Activated CD4-positive, alpha-beta T cell treated with anti-CD3 and anti-CD28 coated beads, Interleukin-2, amount 50 U/mL, for 16 hours (primary cell): ENCODE measurements at places on chromosomes 1 and 21.

GRCh38 chr1:67338642-67339041, 31.0 kb downstream of the IL12RB2 start:
- peak; percentile 35 for DNase-seq

DNA sequence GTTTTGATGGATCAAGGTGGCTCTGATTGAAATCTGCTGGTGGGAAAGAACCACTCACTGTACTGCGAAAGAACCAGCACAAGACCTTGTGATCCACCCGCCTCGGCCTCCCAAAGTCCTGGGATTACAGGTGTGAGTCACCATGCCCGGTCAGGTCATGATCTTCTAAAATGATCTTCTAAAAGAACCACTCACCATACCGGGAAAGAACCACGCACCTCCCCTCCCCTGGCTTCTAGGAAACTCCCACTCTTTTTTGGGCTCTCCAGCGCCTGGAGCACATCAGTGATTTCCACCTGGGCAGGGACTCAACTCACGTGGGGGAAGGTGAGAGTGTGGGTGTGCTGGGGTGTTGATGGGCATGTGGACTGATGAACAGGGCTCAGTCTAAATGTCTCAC, 7.9 kb upstream of the RAB7B start:
- DNase-seq, result peak; percentile 10

DNA sequence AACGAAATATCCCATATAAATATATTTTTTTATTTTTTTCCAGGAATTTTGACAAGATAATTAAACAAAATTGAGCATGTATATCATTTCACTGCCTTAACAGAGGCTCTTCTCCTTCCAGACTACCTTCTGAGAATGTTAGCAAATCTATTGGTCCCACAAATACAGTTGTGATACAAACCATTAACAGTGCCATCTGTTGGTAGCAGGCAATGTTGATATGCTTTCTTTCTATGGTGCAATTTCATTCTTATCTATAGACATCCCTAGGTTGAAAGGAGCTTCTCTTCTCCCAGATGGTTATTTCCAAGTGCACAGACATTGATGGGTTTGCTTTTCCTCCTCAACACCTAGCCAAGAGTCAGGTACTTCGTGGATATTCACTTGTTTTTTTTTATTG, 303.6 kb downstream of the USH2A start:
- no peak for DNase-seq

DNA sequence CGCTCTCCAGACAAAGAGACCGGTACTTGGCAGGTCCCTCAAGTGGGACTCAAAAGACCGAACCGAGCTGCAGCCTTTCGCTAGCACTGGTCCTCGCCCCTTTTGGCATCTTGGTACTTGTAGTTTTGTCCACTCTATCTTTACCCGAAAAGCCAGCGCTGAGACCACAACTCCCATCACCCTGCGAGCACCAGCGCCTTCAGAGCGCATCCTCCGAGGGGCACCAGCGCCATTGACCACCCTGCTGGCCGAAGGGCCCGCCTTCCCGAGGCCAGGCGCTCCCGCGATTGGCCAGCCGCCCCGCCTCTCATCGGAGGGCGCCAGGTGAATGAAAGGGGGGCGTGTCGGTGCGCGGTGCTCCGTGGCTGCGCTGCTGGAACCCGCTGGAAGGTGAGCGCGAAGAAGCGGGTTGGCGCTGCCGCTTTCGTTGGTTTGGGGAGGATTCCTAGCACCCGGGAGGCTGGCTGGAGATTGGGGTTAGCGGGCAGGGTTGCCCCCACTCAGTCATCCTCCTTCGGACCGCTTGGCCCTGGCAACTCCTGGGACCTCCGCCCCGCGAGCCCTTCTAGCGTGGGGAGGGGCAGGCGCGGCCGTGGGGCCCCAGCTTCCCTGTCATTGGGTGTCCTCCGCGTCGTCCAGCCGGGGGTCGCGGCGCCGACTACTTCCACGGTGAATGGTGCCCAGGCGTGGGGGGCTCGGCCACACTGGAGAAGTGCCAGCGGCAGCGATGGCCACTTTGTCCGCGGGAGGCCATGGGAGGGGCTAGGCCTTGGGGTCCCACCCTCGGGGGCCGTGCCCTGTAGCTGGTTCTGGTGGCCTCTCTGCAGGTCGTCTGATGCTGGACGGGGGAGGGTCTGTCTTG, at the start of gene ZBTB8B:
TSS of gene ZBTB8B (plus strand) at position 357 of the 862 bp plus-strand sequence. CDS start 5,553 bp downstream, outside the sequence.
- DNase-seq, result peak; percentile 14

GRCh38 chr1:220699044-220699443, 8.9 kb downstream of the C1orf115 start:
- DNase-seq, result no peak

DNA sequence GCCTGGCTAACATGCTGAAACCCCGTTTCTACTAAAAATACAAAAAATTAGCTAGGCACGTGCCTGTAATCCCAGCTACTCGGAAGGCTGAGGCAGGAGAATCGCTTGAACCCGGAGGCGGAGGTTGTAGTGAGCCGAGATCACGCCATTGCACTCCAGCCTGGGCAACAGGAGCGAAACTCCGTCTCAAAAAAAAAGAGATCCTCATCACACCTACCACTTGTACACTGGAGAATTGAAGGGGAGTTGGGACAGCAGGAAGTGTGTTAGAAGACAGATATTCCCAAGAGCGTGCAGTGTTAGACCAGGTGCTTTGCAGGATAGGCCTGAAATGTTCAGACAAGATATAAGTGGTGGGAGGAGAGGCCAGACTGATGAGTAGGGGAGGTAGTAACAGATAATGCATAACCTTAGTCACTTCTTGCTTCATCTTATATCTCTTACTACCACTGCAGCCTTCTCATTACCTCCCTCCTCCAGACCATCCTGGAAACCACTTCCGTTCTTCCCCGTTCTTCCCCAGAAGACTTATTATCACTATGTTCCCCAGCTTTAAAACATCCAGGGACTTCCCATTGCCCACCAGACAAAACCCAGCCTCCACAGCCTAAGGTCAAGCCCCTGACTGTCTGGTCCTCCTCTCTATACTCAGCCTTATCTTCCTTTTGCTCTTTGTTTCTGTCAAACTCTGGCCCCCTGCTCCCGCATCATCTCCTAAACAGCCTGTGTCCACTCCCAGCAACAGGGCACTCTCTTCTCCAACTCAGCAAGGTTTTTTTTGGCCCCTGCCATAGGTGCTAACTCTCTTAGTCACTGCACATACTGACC, 21.3 kb downstream of the FAM20B start:
- no peak for DNase-seq

DNA sequence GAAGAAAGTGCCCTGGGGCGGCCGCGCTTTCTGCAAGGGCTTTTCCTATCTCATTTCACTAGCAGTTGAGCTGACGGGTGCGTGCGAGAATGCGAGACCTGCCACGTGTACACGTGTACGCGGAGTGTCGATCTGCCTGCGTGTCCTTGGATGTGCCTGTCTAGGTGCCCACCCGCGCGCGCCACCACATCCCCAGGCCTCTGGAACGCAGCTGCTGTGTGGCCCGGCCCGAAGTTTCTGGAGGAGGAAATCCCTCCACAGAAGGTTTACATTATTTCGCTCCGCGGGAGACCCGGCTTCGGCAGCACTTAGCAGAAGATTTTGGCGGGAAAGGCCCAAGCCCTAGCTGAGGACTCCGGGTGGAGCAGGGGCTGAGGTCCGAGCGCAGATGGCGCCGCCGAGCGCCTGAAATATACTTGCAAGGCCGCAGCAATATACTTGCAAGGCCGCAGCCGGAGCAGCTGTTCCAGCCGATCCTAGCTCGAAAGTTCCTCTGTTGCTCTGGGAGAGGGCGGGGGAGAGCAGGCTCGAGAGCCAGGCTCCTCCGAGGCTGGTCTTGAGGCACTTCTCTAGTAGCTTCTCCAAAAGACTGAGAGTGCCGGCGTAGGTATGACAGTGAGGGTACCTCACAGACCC, 3.9 kb downstream of the TBX15 start:
- DNase-seq, result no peak

- DNase-seq, result peak; percentile 76
Observed at GRCh38 chr1:243416495-243416894, 160.7 kb downstream of the SDCCAG8 start.

DNA sequence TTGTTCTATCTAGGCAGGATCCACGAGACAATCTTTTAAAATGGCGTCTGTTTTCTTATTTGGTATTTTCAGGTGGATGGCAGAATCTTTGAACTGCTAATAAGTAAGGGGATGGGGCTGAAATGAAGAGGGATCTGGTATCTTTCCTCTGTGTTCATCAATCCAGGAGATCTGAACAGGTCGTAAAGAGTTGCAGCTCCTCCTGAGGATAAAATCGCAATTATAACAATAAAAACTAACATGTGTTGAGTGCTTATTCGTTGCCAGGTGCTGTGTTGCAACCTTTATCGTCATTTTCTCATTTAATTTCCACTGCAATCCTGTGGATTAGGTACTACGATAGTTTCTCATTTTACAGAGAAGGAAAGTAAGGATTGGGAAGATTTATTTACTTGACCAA, 134.6 kb upstream of the DPYD start:
- DNase-seq, result no peak

GRCh38 chr1:187504779-187505178, 676.0 kb downstream of the PLA2G4A start:
- DNase-seq, result no peak

DNA sequence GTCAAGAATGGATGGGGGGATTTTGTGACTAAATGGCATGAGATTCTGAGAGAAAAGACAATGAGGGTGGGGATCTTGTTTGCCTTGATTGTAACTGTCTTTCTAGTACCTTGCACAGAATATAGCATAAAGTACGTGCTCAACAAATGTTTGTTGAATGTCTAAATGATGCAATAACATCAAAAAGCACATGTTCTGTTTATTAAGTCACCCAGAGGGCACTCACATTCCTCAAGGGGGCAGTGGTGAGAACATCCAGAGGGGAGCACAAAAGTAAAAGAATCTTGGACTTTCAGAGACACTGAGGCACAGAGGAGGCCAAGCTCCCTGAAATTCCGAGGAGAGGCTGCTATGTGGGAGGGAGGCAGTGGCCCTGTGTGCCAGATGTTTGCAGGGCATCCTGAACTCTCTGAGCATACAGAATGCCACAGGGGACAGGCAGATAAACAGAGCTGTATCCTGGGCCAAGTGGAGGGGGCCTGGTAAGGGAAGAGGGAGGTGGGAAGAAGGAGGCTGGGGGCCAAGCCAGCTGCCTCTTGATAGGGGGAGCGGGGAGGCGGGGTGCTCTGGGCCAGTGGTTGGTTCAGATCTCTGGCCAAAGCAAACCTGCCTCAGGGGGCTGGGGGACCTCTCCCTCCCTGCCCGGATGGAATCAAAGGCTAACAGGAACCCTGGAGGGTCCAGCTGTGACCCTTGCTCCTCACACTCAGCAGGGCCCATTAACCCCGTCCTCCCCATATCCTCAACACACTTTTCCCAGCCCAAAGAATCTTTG, 6.5 kb upstream of the ATP1A2 start:
- DNase-seq, result peak; percentile 58

GRCh38 chr1:65147424-65148177, 402 bp upstream of the AK4 start:
- peak; percentile 67 for DNase-seq

GRCh38 chr1:66262208-66262963, 271.6 kb upstream of the SGIP1 start:
- no peak for DNase-seq

GRCh38 chr1:42319128-42319851, 15.7 kb downstream of the FOXJ3 start:
- peak; percentile 18 for DNase-seq

DNA sequence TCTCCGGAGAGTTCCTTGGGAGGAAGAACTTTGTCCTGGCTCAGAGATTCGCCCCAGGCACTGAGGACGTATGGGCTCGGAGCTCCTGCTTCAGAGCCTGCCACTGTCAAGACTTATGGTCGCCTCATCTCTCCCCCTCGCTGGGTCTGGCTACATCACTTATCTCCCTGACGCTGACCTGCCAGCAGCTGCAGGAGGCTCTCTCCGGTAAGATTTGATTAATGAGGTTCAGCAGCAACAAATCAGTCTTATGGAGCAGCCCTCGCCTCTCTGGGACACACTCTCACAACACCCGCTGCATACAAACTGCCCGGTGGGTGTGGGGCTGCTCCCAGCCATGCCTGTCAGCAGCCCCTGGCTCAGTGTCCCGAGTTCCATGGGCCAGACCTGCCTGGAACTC, 297.8 kb downstream of the RRAGC start:
- DNase-seq, result no peak

DNA sequence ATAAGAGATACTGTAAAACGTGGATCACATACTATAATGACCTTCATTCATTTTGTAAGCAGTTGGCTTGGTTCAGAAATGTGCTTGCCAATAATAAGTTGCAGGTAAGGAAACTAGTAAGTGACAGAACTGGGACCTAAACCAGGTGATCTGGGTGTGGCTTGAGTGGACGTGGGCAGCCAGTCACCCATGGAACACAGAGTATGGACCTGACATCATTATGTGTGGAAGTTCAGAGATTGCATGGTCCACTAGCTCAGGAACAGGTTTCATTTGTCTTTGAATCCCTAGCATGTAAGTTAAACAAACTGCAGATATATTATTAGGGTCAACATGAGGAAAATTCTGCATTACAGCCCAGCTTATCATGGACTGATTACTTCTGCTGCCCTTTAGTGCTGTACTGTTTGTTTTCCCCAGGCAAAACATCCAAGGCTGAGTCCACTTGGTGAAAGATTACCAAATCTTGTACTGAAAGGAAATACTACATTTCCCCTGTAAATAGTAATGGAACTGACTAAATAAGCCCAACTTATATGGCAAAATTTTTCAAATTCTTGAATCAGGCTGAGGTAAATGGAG, 327.3 kb upstream of the SGIP1 start:
- DNase-seq, result no peak

DNA sequence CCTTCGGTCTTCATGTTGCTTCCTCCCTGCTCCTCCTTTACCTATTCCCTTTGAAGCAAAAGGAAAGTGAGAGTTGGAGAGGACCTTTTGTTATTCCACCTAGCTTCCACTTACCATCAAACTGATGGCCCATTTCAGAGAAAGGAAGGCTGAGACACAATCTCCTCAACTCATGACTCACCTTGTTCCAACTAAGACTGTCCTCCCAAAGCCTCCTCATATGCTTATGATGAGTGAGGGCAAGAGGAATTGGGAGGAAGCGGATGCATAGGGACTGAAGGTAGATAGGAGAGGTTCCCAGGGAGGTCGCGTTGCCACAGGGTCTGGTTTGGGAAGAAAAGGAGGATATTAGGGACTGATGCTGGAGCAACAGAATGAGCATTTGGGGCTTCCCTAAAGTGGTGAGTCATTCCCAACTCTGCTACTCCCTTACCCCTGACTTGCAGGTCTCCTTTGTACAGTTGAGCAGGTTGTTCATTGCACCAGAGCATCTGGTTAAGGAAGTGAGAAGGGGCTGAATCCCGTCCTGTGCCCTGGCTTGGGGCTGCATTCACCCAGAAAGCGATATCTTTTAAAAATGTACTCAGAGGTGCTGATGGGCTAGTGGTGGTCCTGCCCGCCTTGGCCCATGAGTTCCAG, 35.0 kb downstream of the LGR6 start:
- no peak for DNase-seq

- DNase-seq, result peak; percentile 16
Observed at GRCh38 chr21:41170442-41170841, 2.5 kb downstream of the BACE2 start.

DNA sequence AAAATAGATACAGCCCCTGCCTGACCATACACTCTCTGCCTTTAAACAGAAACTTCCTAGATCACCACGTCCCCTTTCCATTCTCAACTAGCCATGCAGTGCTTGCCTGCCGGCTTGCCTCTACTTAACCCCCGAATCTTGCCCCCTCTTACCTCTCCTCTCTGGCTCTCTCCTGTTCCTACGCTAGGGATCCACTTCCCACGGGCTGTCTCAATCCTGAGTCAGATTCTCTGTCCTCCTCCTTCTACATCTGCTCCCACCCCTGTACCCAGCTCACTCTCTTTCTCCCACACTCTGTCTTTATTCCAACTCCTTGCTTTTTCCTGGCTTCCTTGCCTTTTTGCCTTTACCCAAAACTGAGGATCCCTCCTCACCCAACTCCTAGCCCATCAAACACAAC, 29.3 kb downstream of the ATF3 start:
- DNase-seq, result no peak
